ENCODE measurements at places on chromosomes 12 and 14.

- no peak for DNase-seq
These were observed 155.0 kb downstream of the EPS8 start for GRCh38 chr12:15634010-15634683.

- no peak for DNase-seq
These were observed 98.8 kb downstream of the AKAP6 start for GRCh38 chr14:32427726-32428528.

DNA sequence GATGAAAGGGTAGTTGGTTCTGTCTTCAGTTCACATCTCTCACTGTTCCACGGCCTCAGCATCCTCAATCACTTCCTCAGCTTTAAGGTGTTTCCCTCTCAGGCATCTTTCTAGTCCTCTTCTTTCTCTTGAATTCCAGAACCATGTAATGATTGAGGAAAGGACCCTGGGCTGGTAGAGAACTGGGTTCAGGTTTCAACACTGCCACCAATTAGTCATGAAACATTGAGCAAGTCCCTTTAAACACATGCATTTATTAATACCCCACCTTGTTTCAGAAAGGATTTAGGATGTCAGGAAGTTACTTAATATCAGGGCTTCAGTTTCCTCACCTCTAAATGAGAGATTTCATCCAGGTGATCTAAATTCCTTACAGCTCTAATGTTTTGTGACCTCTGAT, 7.2 kb downstream of the DMAC2L start:
- DNase-seq, result peak; percentile 22

- DNase-seq, result no peak
These were observed 51.3 kb downstream of the KCNA5 start for GRCh38 chr12:5094986-5095385.

GRCh38 chr12:80702889-80703805, 4.3 kb upstream of the MYF6 start:
- DNase-seq, result peak; percentile 71

All from brain microvascular endothelial cell (primary cell).